ENCODE measurements at places on chromosomes 12 and 14.

- DNase-seq: no peak
Observed at GRCh38 chr12:47783024-47783755, 10.2 kb downstream of the SLC48A1 start.

DNA sequence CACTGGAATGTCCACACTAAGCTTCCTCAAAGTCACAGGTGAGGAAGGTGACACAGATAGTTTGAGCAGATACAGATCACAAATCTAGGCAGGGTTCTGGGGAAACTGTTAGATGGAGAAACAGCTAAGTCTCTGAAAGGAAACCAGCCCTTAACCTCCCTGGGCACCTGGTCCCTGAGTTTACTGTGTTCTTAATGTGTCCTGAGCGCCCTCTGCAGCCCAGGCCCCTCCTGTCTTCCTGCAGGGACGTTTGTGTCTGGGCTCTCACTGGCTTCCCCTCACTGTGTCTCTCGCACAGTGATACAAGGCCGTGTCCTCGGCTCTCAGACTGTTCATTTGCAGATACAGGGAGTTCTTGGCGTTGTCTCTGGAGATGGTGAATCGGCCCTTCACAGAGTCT lies 684.3 kb downstream of the TMEM121 start:
- DNase-seq: no peak

- DNase-seq: no peak
Observed at GRCh38 chr14:57835766-57836165, 30.1 kb downstream of the SLC35F4 start.

DNA sequence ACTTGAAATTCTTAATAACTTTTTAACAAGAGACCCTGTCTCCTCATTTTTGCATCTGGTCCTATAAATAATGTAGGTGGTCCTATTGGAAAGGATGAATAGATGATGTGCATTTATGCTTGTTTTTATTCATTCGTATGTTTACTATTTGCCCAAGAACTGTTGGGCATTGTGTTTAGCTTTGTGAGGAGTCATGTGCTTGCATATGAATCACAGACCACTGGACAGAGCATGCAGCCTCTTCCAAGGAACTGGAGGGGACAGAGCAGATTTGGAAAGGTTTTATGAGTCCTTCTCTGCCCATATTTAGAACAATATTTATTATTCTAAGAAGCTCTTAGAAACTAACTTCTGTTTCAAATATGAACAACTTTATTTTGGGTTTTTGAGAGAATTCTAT lies 414.0 kb downstream of the SOX5 start:
- DNase-seq: no peak

GRCh38 chr12:106031761-106032622 lies 106.8 kb downstream of the NUAK1 start:
- DNase-seq: no peak

DNA sequence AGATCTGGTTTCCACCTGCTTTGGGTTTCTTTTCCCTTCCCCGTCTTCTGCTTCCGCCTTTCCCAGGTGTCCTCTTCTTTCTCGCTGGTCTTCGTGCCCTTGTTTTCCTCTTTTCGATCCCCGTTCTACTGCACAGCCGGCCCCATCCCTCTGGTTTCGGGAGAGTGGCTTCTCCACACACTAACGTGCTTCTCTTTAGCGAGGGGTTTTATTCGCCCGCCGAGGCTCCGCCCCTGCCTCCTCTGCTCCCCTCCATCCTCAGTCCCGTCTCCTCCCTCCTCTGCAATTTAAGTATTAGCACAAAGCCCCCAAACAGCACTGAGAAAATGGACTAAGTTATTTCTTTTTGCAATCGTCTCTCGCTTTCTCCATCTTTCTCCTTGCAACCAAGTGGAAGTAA lies at the start of gene SLC7A8:
SLC7A8 (minus strand) TSS at position 182 of the 400 bp plus-strand sequence. CDS start 746 bp downstream, outside the sequence.
- no peak for DNase-seq

GRCh38 chr14:24414077-24414476 lies 15.3 kb downstream of the NYNRIN start:
- no peak for DNase-seq

GRCh38 chr12:116876151-116876869 lies 4.9 kb downstream of the HRK start:
- no peak for DNase-seq

DNA sequence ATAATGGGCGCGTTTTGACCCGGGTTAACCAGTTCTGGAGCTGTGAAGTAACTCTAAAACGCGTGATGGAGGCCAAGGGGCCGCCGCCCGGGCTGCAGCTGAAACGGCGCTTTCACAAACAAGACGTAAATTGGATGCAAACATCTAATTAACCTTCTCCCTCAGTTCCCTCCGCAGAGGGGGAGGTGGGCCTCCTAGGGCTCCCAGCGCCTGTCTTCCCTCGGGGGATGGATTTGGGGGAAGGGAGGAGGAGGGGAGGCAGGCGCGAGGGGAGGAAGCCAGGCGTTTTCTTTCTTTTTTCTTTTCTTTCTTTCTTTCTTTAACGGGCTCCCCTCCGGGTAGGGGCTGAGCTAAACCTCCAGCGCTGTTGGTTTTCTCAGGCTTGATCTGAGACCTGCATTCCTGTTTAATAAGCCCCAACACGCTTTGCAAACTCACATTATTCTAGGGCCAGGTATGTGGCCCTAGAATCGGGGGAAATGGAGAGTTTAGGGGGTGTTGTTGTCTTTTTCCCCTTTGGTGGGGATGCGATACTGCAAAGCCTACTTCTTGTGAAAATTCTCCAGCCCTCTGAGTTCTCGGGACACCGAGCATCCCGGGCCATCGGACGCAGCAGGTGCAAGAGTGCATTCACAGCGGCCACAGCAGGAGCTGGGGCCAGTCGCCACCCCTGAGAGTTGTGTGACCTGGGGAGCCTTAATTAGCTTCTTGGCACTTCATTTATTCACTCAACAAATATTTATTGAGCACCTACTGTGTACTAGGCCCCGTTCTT lies 43.6 kb upstream of the LHX5 start:
- DNase-seq: no peak

GRCh38 chr12:30508205-30508967 lies 187.3 kb downstream of the IPO8 start:
- DNase-seq: no peak

GRCh38 chr12:79056775-79057174 lies 192.2 kb downstream of the SYT1 start:
- no peak for DNase-seq

DNA sequence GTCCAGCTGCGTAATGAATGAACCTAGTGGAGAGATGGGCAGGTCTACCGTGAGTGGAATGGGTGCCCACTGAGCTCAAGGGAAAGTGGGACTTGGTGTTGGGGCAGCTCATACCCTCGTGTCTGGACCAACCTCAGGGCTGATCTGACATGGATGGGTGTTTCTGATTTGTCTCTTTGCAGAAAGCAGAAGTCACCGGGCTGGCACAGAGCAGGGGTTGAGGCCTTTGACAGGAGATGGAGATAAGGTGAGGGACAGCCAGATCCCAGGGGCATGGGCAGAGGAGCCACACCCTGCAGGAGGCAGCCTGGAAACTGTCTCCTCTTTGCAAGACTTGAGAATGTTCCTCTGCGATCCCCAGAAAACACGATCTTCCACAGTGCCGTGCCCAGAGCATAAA lies 20.9 kb upstream of the PPP1CC start:
- no peak for DNase-seq

- no peak for DNase-seq
Observed at GRCh38 chr12:1807087-1807860, 13.1 kb upstream of the LRTM2 start.

- no peak for DNase-seq
Observed at GRCh38 chr14:49947506-49947905, 54.6 kb downstream of the ARF6 start.

Measured in SIG-M5 (cell line).